Uterus (tissue), 4 donors: ENCODE measurements at places on chromosomes 1 and 21.

DNA sequence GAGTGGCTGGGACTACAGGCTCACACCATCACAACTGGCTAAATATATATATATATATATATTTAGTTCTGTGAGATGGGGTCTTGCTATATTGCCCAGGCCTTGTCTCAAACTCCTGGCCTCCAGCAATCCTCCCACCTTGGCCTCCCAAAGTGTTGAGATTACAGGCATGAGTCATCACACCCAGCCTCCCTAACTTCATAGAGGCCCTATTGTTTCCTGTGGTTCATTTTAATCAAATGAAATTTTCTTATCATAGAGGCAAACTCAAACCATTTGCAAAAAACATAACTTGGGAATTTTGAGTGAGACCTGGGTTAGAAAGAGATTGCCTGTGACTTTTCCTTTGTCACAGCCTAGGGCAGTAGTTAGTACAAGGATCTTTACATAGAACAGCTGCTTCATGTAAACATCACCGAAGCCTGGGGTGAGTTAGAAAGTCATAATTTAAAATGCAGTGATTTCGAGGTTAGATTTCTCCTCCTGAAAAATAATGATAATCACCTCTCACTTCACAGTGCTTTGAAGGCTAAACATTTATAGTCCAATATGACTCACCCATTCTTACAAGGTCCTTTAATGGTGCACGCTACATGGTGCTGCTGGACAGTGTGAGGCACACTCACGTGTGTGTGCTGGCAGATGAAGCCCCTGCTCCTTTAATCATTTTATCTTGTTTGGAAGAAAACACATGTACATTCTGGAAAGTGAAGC, 188.9 kb downstream of the RHOU start:
- no peak for DNase-seq

DNA sequence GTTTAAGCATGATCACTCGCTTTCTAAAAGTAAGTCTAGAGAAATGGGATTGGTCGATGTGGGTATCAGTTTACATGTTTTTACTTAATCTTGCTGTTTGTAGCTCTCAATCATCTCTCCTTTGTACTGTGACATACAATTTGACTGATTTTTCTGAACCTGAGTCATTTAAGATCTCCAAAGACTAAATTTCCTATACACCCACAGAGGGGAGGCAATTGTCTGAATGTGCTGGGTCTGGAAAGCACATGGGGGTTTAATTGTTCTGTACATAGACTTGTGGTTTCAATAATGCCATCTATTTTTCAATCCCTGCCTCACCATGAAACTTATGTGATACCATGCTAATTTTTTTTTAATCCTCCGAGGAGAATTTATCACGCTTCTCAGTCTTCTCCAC, 65.8 kb downstream of the USP25 start:
- no peak for DNase-seq

DNA sequence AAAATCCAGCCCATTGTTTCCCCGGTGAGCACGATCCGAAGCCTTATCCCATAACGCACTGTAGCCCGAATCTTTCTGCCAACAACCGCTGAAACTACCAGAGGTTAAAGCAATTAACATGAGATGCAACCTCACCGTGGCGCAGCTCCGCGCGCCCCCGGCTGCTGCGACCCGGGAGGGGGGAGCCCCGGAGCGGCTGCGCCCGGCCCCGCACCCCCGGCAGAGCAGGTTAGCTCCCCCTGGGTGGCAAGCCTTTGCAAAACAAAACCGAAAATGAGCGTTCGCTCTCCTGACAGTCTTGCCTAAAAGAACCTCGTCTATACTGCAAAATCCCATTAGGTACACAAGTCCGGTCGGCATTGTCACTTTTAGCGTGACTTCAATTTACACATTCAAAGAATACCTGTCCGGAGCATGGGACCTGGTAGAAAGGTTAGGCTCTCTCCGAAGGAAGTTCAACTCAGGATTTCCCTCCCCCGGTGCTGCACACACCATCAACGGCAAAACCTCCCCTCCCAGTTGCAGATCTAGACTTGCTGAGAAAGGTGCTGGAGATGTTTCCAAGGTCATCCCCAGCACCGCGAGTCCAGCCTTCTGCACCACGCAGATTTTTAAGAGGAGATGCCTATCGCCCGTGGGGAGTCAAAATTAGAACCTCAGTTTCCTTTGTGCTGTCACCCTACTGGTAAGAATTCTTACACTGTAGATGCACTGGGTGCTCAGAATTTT, 107.5 kb downstream of the ZNF281 start:
- no peak for DNase-seq

GRCh38 chr1:99621340-99621901, 24.5 kb upstream of the PALMD start:
- no peak for DNase-seq

DNA sequence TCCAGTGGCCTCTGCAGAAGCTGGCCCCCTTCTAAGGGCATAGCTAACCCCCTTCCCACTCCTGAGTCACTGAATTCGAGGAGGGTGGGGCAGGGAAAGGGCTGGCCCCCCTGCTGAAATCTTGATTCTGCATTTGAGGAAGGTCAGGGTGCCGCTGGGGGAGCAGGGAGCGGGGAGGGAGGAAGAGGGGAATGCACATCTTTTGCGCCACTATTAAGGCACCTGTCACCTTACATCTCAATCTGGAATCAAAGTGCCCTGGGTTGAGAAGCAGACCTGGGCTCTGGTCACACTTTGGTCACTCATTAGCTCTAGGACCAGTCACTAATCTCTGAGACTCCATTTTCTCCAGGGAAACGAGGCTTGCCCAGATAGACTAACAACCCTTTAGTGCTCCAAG, 62.0 kb downstream of the TOR1AIP2 start:
- DNase-seq: no peak

- no peak for DNase-seq
Observed at GRCh38 chr1:92583821-92584760, 97.4 kb upstream of the GFI1 start.

DNA sequence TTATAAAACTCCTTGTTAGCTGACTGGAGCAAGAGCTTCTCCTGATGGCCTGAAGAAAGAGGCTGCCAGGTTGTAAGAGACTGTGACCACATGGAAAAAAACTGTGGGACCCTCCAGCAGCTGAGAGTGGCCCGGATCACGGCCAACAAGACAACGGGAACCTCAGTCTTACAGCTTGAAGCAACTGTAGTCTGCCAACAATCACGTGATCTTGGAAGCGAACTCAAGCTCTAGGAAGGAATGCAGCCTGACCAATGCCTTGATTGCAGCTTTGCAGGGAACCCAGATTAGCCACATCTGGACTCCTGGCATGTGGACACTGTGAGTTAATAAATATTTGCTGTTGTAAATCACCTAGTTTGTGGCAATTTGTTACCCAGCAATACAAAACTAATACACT, 442.6 kb upstream of the PRMT6 start:
- DNase-seq: no peak

- no peak for DNase-seq
Observed at GRCh38 chr1:217193151-217193550, 437.7 kb downstream of the GPATCH2 start.

DNA sequence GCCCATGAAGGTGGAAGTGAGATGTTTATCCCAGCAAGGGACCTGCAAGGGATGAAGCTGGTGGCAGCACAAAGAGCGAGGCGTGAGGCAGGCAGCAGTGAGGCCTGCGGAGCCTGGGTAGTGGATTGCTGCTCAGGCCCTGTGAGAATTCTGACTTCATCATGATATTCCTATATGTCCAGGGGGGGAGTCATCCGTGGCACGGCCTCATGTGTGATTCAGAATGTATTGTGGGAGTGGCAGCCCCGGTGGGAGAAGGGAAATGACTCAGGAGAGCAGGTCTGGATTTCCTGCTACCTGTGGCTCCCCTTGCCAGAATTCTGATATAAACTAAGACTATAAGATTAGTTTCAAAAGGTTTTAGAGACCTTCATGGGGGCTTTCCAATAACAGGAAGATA, 240.9 kb downstream of the CAMTA1 start:
- no peak for DNase-seq

DNA sequence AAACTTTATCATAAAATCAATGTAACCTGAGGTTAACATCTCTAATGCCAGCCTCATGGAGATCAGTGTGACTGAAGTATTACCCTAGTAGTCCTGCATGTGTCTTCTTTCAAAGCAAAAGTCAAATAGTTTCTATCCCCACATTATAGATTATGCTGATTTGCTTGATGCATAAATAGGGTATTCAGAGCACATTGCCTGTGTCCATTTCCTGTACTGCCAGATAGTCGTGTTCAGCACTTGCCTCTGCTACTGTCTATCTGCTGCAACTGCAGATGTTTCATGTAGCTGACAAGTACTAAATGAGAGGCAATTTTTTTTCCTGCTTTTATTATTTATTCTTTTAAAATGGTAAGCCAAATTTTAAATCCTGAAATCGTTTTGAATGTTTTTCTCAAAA, 348.7 kb downstream of the CHRM3 start:
- DNase-seq: no peak

- no peak for DNase-seq
Observed at GRCh38 chr1:162937716-162938395, 76.9 kb upstream of the CCDC190 start.
